ENCODE measurements at places on chromosomes 6 and 20.

DNA sequence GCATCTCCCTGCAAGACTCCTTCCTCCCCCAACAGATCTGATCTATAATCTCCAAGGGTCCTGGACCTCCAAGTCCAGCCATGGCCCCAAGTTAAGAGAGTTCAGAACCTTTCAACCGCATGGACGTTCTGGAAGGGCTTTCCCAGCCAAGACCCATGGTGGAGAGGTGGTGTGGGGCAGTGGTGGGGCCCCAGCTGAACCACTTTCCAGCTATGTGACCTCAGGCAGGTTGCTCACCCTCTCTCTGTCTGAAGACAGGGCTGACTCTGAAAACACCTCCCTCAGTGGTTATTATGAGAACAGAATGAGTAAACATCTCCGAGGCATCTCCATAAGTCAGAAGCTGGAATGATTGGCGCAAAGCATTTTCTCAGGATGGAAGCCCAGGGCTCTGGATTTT, 887 bp downstream of the CLPS start:
- no peak for DNase-seq

DNA sequence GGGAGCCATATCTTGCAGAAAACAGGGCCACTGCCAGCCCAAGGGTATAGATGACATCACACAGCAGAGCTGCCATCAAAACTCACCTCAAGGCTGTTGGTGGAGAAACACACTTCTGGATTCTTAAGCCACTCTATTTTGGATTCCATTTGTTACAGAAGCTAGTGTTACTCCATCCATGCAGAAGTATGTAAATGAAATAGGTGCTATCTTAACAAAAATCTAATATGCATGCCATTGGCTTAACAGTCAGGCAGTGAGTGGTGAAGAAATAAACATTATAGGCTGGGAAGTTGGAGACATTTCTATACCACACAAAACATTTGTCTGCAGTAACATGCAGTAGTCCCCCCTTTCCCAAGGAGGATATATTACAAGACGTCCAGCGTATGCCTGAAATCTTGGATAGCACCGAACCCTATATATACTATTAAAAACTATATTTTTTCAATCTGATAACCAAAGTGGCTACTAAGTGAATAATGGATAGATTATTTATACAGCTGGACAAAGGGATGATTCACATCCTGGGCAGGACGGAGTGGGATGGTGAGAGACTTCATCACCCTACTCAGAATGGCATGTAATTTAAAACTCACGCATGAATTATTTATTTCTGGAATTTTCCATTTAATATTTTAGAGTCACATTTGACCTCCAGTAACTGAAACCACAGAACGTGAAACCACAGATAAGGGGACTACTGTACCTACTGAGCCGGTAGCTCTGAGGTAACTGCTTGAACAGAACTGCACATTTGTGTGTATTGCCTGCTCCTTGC, 160.0 kb upstream of the PLN start:
- peak; percentile 87 for DNase-seq

GRCh38 chr20:33791540-33791939, 19.6 kb upstream of the CHMP4B start:
- no peak for DNase-seq

DNA sequence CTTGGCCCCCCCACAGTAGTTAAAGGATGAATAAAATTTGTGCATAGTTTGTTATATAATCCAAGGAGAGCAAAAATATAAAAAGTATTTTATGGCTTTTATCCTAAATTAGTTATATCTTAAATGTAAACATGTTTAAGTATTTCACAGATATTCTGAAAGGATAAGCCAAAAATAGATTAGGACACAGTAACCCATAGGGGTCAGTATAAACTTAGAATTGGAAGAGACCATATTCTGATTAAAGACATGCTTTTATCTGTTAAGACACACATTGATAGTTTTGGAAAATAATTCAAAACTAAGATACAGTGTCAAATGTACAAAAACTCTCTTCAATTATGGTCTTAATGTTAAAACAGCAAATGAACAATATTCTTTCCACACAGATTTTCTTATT, 4.5 kb upstream of the SERINC1 start:
- no peak for DNase-seq

DNA sequence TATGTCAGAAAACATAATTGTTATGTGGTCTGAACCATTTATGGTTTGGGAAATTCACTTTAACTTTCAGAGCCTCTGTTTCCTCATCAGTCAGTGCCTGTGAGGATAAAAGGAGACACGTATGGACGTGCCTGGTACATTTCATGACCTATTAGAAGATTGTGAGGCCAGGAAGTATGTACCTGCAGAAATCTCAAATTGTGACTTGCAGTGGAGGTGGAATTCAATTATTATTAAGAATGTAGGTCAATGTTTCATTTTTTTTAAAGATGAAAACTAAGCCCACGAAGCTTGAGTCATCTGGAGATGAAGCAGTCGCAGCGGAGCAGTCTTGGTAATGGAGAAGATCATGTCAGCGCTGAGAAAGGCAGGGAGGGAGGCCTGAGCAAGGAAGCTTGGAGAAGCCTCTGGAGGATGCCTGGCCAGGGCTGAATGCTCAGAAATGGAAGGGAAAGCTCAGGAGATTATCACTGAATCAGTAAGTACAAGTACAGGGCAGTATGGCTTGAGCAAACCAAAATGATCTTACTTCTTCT, 3.9 kb upstream of the DSE start:
- DNase-seq: no peak

- DNase-seq: no peak
Measured at GRCh38 chr20:59386809-59387208, 86.4 kb downstream of the EDN3 start.

DNA sequence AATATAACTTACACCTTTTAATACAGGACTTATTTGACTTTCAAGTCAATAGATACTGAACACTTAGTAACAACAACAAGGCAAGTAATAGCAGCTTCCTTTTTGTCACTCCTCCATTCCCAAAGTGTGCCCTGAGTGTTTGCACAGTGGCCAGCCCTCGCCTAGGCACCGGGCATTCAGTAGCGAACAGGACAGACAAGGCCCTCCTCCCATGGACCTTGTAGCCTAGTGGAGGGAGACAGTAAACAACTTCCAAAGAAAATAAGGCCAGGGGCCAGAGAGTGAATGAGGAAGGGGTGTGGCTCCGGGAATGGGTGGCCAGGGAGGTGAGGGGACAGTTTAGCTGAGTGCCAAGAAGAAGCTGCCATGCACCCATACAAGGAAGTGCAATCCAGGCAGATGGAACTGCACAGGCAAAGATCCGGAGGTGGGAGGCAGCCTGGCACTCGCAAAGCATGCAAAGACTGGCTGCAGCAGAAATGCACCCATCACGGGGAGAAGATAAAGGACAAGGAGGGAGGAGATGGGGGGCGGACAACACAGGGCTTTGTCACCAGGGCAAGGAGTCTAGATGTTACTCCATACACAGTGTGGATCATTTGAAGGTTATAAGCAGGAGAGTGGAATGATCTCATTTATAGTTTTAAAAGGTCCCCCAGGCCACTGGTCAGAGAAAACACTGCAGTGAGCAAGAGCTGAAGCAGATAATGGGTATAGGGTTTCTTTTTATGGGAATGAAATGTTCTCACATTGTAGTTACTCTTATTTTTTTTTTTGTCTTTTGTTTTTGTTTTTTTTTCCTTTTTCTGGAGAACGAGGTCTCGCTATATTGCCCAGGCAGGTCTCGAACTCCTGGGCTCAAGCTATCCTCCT, 32.2 kb downstream of the ATP9A start:
- no peak for DNase-seq

DNA sequence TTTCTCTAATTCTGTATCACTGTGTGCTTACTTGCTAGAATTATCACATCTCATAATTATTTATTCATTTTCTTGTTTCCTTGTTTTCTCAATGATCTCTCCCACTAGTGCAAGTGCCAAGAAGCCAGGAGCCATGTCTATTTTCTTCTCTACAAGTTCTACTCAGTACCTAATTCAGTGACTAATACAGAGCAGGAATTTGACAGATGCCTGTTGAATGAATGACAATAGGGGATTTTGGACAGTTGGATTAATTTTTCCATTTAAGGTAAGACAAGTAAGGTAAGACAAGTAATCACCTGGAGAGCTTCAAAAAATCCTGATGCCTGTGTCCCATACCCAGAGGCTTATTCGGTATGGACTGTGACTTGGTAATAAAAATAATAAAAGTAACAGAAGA, 81.0 kb downstream of the EDN1 start:
- peak; percentile 37 for DNase-seq

- no peak for DNase-seq
Measured at GRCh38 chr6:49327005-49327404, 136.0 kb downstream of the MMUT start.

GRCh38 chr6:36686668-36687513, 8.4 kb downstream of the CDKN1A start:
- DNase-seq: no peak

- DNase-seq: no peak
Measured at GRCh38 chr6:162203287-162203686, 524.3 kb downstream of the PRKN start.

DNA sequence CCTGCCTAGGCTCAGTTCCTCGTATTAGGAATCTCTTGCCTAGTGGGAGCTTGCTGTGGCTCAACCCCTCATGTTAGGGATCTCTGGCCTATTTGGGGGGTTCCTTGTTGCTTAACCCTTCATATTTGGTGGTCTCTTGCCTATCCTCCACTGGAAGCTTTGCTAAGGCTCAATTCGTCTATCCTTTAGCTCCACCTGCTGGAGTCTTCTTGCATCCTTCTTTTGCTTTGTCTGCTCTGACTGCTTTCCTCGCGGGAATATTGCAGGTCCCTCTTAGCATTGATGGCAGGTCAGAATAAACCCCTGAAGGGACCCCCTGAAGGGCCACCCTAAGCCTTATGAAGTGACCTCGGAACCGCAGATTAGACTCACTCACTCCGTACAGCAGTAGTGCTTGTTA, 203.0 kb upstream of the TBX18 start:
- peak; percentile 17 for DNase-seq

DNA sequence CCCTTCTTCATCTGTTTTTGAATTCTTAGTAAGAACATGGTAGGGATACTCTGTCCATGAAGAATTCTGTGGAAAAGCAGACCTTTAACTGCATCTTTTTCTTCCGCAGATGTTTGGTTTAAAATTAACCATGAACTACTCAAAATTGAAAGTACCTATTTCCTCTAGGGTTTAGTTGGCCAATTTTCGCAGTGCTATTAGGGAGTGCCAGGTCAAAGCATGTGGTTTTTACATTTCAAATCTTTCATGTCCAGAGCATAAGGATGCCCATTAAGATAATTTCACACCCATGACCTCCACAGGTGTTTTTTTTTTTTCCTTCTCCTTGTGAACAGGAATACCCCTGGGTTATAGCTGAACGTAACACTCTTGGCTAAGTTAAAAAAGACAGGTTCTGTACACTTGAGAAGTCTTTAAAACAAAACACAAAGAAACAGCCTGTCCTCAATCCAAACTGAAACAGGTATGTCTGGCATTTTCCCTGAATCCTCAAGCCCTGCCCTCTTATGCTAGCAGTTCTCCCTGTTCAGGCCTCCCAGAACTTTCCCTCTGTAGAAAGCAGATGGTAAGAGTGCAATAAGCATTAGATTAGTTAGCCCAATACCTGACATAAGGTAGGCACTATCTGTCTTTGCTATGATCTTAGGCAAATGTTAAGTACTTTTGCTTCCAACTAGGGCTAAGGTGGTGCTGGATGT, 67.1 kb downstream of the ELOVL5 start:
- DNase-seq: no peak

- DNase-seq: no peak
Measured at GRCh38 chr6:39086294-39086693, 28.7 kb downstream of the SAYSD1 start.

DNA sequence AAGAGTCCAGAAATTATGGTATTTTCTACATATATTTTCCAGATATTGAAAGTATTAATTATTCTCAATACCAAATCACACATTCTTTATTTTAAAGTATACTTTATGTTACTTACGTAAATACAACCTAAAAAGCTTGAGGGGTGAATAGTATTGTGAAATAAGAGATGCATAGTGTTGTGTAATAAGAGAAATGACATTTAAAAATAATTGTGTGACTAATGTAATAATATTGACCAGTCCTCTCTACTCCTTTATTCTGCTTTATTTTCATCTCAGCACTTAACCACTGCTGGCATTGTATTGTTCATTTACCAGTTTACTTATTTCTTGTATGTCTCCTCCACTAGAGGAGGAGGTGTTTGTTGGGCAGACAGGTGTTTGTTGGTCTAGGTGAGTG, 135.6 kb downstream of the EYA4 start:
- no peak for DNase-seq

DNA sequence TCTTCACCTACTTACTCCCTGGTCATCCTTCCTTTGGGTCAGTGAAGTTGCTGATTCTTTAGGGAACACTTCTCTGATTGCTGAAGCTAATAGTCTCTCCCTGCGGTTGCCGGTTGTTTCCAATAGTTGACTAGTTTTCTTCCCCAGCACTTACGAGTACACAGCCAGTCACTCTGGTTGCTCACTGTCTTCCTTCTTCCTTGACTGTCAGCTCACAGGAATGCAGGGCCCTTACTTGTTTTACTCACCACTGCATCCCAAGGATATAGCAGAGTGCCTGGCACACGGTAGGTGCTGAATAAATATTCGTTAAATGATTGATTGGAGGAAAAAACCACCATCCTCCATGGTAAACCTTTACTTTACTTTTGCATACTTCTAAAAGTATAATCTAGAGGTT, 345.0 kb downstream of the QKI start:
- DNase-seq: peak; percentile 70

Data from RCC 7860 (cell line).